Stimulated activated CD8-positive, alpha-beta memory T cell treated with anti-CD3 and anti-CD28 coated beads, Interleukin-7, amount 100 ng/mL, for 1 hour (primary cell): ENCODE measurements at places on chromosomes 7 and 10.

DNA sequence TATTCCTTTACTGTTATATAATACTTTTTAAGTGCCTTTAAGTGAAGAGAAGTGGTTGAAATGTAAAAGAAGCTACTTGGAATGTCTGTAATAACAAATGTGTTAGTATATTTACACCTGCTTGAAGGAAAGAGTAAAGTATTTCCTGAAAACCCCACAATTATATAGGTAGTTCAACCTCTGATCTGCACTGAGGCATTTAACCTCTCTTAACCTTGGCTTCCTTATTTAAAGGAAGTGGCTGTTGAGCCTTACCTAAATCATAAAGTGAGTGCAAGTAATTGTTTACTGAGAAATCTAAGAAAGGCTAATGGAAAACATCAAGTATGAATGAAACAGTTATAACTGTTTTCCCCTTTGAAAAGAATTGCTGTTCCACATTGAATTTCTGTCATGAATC lies 294.5 kb downstream of the ADK start:
- DNase-seq, result no peak

DNA sequence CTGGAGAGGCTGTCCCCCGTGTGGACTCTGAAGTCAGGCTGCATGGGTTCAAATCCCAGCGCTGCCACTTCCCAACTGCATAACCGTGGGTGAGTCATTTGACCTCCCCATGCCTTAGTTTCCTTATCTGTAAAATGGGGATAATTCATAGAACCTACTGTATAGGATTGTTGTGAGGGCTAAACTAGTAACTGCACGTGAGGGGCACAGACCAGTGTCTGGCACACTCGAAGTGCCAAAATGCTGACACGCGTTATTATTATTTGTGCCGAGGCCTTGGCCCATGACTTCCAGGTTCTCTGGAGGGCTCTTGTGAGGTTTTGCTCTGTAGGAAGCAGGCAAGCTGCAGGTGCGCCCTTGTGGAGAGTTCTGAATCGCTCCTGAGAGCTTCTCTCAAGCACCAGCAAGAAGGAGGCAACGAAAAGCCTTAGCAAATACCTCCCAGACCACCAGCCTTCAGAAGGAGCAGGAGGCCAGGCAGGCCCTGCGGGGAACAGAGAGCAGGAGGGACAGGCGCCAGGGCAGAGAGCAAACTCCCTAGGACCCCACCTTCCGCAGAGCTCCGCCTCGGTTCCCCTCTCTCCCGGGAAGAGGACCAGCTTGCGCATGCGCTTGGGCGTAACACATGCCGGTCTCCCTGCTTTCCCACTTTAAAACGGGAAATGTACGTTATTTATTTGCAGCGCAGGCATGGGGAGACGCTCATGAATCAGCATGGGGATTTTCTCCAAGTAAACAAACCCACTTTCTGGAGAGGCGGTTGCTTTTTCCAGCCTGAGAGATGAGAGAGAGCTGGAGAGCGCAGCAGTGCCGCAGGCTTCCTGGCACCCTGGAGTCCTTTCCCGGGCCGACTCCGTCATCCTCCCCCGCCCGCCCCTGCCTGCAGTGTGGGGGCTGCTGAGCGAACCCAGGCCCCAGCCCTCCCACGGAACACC lies 39.6 kb downstream of the SORCS3 start:
- no peak for DNase-seq

DNA sequence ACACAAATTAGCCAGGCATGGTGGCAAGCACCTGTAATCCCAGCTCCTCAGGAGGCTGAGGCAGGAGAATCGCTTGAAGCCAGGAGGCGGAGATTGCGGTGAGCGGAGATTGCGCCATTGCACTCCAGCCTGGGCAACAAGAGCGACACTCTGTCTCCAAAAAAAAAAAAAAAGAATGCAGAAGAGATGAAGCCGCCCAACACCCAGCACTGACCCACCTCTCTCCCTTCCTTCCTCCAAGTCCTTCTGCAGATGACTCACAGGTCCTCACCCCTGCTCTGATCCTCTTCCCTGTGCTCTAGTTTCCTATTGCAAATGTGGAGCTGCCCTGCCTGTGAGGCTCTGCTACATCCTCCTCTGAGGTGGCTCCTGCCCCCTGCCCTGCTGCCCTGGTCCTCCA lies 22.0 kb upstream of the OPALIN start:
- no peak for DNase-seq

DNA sequence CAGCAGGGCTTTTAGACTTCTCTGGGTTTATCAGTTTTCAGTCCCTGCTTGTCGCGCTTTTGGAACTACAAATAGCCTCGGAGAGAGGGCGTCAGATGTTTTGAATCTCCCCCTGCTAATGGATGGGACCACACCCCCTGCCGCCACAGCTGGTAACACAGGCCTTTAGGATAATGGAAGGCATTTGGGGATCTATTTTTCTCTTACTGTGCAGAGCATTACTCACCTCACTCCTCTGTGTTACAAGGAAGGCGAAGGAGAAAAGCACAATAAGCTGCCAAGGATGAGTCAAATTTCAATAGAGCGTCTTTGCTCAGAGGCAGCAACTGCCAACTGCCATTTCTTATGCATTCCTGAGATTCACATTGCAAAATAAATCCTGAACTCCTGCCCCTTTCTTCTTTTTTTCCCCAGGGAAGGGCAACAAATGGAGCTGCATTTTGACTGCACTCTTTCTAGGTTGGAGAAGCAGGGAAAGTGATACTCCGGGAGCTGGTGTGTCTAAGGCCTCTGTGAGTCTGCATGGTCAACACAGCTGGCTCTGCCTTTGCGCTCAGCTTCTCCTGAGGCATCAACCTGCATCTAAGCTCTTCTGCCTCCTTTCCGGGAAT lies 31.5 kb upstream of the SMNDC1 start:
- no peak for DNase-seq

- DNase-seq, result no peak
Observed at GRCh38 chr7:77753173-77753572, 45.1 kb downstream of the TMEM60 start.

DNA sequence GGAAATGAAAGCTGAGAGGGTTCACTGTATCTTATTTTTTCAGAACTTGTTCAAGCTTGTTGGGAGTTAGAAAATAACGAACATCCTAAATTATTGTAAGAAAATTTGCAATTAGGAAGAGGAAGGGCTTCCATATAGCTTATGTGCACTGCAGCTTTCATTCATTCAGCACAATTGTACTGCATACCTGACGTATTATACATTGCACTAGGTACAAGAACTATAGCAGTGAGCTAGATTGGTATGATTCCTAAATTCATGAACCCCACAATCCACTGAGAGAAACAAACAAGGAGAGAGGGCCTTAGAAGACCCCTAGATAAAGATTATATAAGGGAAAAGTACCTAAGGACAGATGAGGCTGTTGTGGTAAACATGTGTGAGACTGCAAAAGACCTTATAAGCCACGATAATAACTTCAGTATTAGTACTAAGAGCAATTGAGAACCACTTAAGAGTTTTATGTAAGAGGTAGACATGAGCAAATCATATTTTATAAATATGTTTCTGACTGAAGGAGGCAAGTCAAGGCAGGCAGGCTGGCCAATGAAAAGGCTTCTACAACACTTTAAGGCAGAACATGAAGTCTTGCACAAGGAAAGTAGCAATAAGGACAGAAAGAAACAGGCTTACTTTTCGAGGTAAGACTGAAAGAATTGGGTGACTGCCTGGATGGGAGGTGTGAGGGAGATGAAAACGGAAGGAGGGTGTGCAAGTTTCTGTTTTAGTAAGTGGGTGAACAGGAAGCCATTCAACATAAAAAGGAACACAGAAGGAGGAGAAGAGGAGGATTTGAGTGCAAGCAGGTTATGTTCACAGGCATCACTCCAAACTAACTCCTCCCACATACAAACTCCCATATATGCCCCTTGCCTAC lies 77.9 kb upstream of the LRRN3 start:
- no peak for DNase-seq

- DNase-seq, result no peak
Observed at GRCh38 chr7:8155836-8156235, 106.1 kb downstream of the ICA1 start.

- DNase-seq, result no peak
Observed at GRCh38 chr7:105963038-105963667, at the start of gene CDHR3. TSS of gene CDHR3 (plus strand) at chr7:105963264. CDS start at chr7:105963319, 55 bp downstream.

GRCh38 chr10:107443813-107444212 lies 279.3 kb upstream of the SORCS1 start:
- DNase-seq, result no peak

GRCh38 chr10:83764666-83765065 lies 374.6 kb upstream of the GHITM start:
- DNase-seq, result no peak

- no peak for DNase-seq
Observed at GRCh38 chr10:86690657-86691084, 22.4 kb downstream of the LDB3 start.

DNA sequence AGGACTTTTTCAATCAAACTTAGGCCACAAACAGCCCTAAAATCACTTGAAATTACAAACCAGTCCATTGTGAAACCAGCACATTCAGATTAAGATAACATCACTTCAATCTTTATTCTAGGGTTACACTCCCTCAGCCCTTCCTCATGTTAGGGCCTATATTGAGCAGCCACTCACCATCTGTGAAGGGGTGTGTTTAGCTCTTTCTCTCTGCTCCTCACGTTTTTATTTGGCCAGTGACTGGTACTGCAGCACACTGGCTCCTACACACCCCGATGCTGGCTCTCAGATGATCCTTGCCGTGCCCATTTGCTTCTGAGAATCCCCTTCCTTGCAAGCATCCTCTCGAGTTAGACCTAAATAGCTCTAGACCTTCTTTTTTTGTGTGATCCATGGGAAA lies 604.5 kb downstream of the INHBA start:
- DNase-seq, result no peak

- no peak for DNase-seq
Observed at GRCh38 chr10:29719281-29719675, 84.5 kb upstream of the SVIL start.

GRCh38 chr10:111209692-111210091 lies 132.9 kb downstream of the ADRA2A start:
- DNase-seq, result no peak

DNA sequence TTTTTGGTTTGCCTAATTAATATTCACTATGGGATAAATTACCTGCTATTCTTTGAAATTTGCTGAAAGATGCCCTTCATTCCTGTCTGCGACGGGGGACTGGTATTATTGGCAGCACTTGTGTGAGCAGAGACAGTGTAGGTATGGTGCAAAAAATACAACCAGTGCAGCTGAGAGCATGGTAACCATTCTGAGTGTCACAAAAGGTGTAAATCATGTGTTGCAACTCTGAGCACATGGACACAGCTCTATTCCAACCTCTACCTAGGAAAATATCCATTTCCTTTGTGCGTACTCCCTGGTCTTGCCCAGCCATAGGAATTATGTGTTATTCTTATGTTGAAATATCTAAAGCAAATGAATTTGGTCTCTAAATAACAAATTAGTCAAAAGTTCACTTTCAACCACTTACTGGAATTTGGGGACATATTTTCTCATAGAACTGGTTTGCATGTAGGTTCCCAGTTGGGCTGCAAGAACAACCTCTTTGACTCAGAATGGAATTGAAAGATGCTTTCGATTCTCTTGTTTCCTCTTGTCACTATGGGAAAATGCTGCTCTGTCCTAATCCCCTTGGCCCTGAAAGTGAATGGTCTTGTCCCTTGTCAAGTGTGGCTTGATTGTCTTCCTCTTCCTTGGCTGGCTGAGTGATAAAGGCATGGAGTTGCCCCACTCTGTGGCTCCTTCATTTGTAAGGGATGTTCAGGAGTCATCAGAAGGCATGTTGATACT lies 57.0 kb downstream of the CELF2 start:
- DNase-seq, result no peak
